RWPE2 (cell line): ENCODE measurements at places on chromosomes 5 and 9.

GRCh38 chr5:83368835-83369234 lies 102.7 kb upstream of the VCAN start:
- H3K36me3 ChIP-seq, result no peaks in the 10 kb centered on the region
- H3K27me3 ChIP-seq, result no peaks in the 10 kb centered on the region
- no peak for DNase-seq
- no peaks in the 10 kb centered on the region for H3K4me1 ChIP-seq
- H3K4me3 ChIP-seq, result no peak overlapping the region

GRCh38 chr5:33479311-33479710 lies 38.5 kb downstream of the TARS1 start:
- H3K27me3 ChIP-seq, result no peaks in the 10 kb centered on the region
- no peak for DNase-seq
- H3K36me3 ChIP-seq, result peaks cover 35% of the 10 kb centered on the region
- H3K27ac ChIP-seq, result no peak overlapping the region
- H3K4me1 ChIP-seq, result no peaks in the 10 kb centered on the region

GRCh38 chr9:132946631-132947295 lies 2.3 kb upstream of the TSC1 start:
- H3K36me3 ChIP-seq, result no peaks in the 10 kb centered on the region
- H3K4me1 ChIP-seq, result peaks cover 21% of the 10 kb centered on the region
- DNase-seq, result no peak
- no peak overlapping the region for H3K4me3 ChIP-seq

DNA sequence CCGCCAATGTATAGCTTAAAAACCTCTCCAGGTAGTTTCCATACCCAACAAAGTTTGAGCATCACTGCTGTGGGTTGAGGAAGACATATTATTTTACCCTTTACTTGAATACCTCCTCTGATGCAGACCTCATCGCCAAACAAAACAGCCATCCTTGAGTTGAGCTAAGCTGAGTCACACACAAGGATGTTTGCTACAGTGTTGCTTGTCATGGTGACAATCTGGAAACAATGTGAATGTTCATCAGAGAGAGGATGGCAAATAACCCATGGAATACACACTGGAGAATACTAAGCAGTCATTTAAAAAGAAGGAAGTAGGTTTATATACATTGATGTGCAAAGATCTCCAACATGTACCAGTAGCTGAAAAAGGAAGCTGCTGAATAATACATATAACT lies 41.1 kb upstream of the TCF7 start:
- no peak overlapping the region for H3K4me3 ChIP-seq
- no peaks in the 10 kb centered on the region for H3K36me3 ChIP-seq
- no peak overlapping the region for H3K27ac ChIP-seq
- no peaks in the 10 kb centered on the region for H3K27me3 ChIP-seq

DNA sequence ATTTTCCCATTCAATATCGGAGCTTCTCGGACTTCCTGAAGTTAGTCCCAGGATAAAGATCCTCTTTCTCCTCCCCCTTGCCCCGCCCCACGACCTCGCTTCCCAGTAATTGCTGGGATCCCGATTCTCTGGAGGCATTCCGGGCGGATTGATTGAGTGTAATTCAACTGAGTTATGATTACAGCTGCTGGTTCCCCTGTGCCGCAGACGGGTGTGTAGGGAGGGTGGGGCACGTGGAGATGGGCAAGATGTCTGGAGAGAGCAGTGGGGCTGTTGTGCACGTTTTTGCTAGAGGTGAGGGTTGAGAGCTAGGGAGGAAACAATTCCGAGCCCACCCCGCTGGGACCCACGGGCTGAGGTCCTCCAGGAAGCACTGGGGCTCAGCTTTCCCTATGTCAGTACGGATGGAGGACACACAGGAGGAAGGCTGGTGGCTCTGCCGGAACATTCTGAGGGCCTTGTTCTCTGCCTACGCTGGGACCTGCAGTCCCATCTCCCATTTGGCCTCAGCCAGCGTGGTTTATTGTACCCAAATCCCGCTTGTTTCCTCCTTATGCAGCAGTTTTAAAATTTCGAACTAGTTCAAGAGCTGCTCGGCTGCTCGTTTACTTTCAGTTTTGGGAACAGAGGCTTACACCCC lies 2.4 kb upstream of the DMRT2 start:
- peaks cover 43% of the 10 kb centered on the region for H3K27me3 ChIP-seq
- H3K4me1 ChIP-seq, result no peaks in the 10 kb centered on the region
- H3K27ac ChIP-seq, result no peak overlapping the region
- peak overlapping the region; percentile 9 for H3K4me3 ChIP-seq

- no peaks in the 10 kb centered on the region for H3K4me1 ChIP-seq
- no peak for DNase-seq
- H3K4me3 ChIP-seq, result no peak overlapping the region
- H3K27ac ChIP-seq, result no peak overlapping the region
Measured at GRCh38 chr9:92547356-92547755, 11.6 kb upstream of the ECM2 start.

DNA sequence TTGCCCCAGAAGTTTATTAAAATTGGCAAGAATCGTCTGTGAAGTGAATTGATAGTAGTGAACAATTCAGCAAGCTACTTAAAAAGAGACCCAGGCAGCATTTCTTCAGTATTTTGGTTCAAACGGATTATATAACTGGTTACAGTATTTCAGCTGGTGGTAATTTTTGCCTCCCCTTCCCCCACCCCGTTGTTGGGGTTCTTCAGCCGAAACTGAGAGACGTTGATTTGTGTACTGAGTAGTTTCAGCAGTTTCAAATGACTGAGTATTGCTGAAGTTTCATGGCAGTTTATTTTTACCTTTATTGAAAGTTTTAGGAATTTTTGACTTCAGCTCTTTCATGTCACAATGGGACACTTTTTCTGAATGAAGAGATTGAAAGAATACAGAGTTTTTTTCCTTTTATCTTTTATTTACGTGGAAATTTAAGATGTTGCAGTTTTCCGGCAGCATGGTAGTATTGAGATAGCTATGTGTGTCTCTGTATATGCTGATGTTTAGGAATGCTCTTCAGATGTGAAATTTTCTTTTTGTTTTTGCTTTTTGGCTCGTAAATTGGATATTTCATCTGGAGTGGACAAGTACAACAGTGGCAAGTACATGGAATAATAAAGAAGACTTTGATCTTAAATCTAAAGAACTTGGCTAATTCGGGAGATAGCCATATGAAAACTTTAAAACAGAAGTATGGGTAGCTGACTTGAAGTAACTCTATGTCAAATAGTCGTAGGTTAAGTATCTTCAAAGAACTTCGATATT lies 1.9 kb downstream of the GPBP1 start:
- peak overlapping the region; percentile 93 for H3K4me3 ChIP-seq
- no peak for DNase-seq
- H3K36me3 ChIP-seq, result peaks cover 46% of the 10 kb centered on the region

GRCh38 chr9:113057193-113057592 lies 669 bp upstream of the ZFP37 start:
- H3K27ac ChIP-seq, result no peak overlapping the region
- H3K4me1 ChIP-seq, result peaks cover 6% of the 10 kb centered on the region
- no peak for DNase-seq
- peak overlapping the region; percentile 52 for H3K4me3 ChIP-seq
- peaks cover 12% of the 10 kb centered on the region for H3K27me3 ChIP-seq

GRCh38 chr5:179310439-179311090 lies 34.7 kb downstream of the ADAMTS2 start:
- no peak overlapping the region for H3K4me3 ChIP-seq
- no peak overlapping the region for H3K27ac ChIP-seq
- DNase-seq, result peak; percentile 51

DNA sequence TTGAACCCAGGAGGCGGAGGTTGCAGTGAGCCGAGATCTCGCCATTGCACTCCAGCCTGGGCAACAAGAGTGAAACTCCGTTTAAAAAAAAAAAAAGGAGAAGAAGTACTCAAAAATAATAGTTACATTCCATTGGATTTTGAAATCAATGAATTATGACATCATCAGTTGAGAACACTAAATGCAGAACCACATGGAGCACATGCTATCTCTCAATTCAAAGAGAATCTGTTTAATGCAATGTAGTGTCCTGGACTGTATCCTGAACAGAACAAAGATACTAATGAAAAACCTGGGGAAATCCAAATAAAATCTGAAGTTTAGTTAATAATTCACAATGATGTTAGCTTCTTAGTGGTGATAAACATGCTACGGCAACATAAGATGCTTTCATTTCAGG lies 20.3 kb downstream of the CDC14B start:
- H3K4me1 ChIP-seq, result no peaks in the 10 kb centered on the region
- DNase-seq, result no peak
- H3K36me3 ChIP-seq, result no peaks in the 10 kb centered on the region

DNA sequence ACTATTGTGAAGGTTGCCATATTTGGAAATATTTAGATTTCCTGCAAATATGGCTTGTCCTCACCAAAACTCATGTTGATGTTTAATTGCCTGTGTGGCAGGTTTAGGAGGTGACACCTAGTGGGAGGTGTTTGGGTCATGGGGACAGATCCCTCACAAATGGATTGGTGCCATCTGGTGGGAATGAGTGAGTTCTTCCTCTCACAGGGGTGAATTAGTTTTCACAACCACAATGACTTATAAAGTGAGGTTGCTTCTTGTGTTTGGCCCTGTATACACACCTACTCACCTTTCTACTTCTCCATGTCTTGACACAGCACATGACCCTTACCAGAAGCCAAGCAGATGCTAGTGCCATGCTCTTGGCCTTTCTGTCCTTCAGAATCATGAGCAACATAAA lies 41.1 kb downstream of the ISOC1 start:
- no peak for DNase-seq
- H3K36me3 ChIP-seq, result no peaks in the 10 kb centered on the region
- H3K4me3 ChIP-seq, result no peak overlapping the region
- no peaks in the 10 kb centered on the region for H3K27me3 ChIP-seq
- H3K27ac ChIP-seq, result no peak overlapping the region
- H3K4me1 ChIP-seq, result no peaks in the 10 kb centered on the region

DNA sequence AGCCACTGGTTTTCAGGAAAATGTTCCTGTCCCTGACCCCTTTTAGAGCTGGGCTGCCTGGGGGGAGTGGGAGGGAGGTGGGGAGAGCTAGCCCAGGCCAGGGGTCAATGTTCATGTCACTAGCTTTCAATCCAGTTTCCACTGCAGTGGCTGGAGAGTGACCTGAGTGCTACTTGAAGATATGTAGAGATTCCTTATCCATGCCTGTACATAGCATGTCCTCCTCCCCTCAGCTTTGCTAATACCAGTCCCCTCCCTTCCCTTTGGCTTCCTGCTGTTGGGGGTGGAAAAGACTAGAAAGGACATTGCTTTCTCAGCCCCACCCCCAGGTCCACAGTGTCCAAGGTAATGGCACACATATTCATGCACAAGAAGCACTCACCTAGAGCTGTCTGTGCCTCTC lies 7.8 kb downstream of the DNAJB5 start:
- no peaks in the 10 kb centered on the region for H3K27me3 ChIP-seq
- peaks cover 13% of the 10 kb centered on the region for H3K36me3 ChIP-seq
- H3K4me3 ChIP-seq, result no peak overlapping the region
- peak; percentile 7 for DNase-seq
- H3K4me1 ChIP-seq, result peaks cover 51% of the 10 kb centered on the region

DNA sequence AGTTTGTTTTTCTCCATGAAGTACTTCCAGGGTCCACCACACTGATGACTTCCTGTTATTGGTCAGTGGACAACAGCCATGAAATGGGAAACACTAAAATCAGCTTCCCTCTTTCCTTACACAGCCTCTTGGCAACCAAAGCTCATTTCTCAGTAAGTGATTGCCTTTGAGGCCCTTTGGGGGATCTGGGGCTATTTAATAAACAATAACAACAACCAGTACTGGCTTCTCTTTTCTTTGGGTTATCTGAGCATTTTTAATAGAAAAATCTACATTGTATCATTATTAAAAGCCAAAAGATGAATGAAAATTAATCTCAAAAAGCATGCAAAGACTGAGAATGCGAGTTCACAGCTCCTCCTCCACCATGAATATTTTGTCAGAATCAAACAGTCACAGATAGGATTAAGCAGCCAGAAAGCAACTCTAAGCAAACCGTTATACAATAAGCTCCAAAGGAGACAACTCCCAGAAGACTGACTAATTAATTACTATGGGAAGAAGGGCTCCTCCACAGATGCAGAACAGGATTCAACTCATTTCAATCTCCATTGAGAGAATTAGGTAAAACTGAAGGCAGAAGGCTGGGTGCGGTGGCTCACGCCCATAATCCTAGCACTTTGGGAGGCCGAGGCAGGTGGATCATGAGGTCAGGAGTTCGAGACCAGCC lies 68.3 kb downstream of the SERINC5 start:
- no peaks in the 10 kb centered on the region for H3K36me3 ChIP-seq
- no peak overlapping the region for H3K27ac ChIP-seq
- no peak overlapping the region for H3K4me3 ChIP-seq
- DNase-seq, result no peak
- H3K27me3 ChIP-seq, result no peaks in the 10 kb centered on the region

- no peak for DNase-seq
- H3K4me3 ChIP-seq, result no peak overlapping the region
- H3K27ac ChIP-seq, result no peak overlapping the region
Measured at GRCh38 chr5:35822511-35822910, 34.2 kb upstream of the IL7R start.

DNA sequence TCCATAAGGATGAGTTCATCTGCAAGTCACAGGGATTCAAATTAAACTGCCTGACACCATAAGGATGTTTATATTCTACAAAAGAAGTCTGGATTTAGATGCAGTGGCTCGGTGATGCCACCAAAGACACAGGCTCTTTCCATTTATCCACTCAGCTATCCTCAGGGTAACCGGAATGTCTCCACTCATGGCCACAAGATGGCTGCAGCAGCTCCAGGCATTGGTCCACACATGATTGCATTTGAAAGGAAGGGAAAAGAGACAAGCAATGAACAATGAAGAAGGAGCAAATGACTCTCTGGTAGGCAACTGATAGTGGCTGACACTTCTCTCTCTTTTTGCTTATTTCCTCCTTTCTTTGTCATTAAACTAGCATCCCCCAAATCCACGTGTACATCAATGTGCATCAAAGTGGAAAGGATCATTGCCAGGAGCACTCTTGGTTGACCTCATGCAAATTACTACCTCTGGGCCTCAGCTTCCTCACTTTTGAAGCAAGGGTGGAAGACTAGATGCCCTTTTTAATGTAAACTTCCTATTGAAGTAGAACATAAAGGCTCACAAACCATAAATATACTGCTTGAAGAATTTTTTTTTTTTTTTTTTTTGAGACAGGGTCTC lies 7.2 kb upstream of the SNX30 start:
- no peak overlapping the region for H3K27ac ChIP-seq
- DNase-seq, result no peak
- no peaks in the 10 kb centered on the region for H3K27me3 ChIP-seq
- no peak overlapping the region for H3K4me3 ChIP-seq
- no peaks in the 10 kb centered on the region for H3K36me3 ChIP-seq
- H3K4me1 ChIP-seq, result no peaks in the 10 kb centered on the region

DNA sequence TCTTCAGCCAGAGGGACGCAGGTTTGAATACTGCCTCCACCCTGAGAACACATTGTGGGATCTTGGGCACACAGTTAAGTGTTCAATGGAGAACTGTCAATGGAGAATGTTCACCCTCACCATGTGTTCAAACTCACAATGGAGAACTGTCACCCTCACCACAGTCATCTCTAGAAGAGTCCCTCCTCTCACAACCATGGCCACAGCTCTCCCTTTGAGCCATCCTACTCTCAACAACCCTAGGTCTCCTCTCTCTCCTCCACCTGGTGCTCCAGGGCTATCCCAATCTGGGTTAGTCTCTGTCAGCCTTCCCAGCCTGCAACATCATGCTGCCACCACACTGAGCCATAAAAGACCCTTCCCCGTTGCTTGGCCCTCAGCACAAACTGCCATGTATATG lies 36.3 kb upstream of the HAND1 start:
- H3K4me3 ChIP-seq, result no peak overlapping the region
- no peak overlapping the region for H3K27ac ChIP-seq
- H3K27me3 ChIP-seq, result no peaks in the 10 kb centered on the region
- H3K4me1 ChIP-seq, result no peaks in the 10 kb centered on the region
